ENCODE measurements at places on chromosomes 2 and 18. TPM values are rescaled to one million over a fixed set of nuclear protein-coding genes. Genes with fewer than 3 reads are reported as not detected.

MAL gene
- not detected for total RNA-seq

ERBB4 gene
- total RNA-seq = 43.8 TPM

UCN gene
- total RNA-seq = 2.4 TPM

NRP2 gene
- total RNA-seq = 6.3 TPM

EMILIN1 gene
- 1.1 TPM for total RNA-seq

PLA2R1 gene
- 1.7 TPM for total RNA-seq

CDH20 gene
- 0.65 TPM for total RNA-seq

DSG4 gene
- total RNA-seq = not detected

TUBA3D gene
- not detected for total RNA-seq

BCL11A gene
- 47.9 TPM for total RNA-seq

SESTD1 gene
- total RNA-seq = 108 TPM

ELP2 gene
- total RNA-seq = 111 TPM

C2orf72 gene
- total RNA-seq = 11.1 TPM

- no peaks in the 10 kb centered on the region for H3K36me3 ChIP-seq
- no peak for DNase-seq
- H3K27ac ChIP-seq = no peak overlapping the region
- peaks cover 2% of the 10 kb centered on the region for H3K4me1 ChIP-seq
- H3K27me3 ChIP-seq = peaks cover 9% of the 10 kb centered on the region
Measured at GRCh38 chr2:203730076-203730729, 23.8 kb downstream of the CD28 start.

GRCh38 chr2:102622646-102623045 lies 3.3 kb downstream of the SLC9A2 start:
- H3K27ac ChIP-seq = no peak overlapping the region
- H3K4me3 ChIP-seq = no peak overlapping the region
- no peak for DNase-seq
- peaks cover 12% of the 10 kb centered on the region for H3K4me1 ChIP-seq
- peaks cover 45% of the 10 kb centered on the region for H3K27me3 ChIP-seq
- H3K36me3 ChIP-seq = no peaks in the 10 kb centered on the region

GRCh38 chr18:78924786-78925540 lies 54.7 kb upstream of the SALL3 start:
- DNase-seq = no peak
- no peak overlapping the region for H3K4me3 ChIP-seq
- H3K27ac ChIP-seq = peak overlapping the region; percentile 22
- H3K36me3 ChIP-seq = no peaks in the 10 kb centered on the region
- no peaks in the 10 kb centered on the region for H3K4me1 ChIP-seq
- H3K27me3 ChIP-seq = no peaks in the 10 kb centered on the region

DNA sequence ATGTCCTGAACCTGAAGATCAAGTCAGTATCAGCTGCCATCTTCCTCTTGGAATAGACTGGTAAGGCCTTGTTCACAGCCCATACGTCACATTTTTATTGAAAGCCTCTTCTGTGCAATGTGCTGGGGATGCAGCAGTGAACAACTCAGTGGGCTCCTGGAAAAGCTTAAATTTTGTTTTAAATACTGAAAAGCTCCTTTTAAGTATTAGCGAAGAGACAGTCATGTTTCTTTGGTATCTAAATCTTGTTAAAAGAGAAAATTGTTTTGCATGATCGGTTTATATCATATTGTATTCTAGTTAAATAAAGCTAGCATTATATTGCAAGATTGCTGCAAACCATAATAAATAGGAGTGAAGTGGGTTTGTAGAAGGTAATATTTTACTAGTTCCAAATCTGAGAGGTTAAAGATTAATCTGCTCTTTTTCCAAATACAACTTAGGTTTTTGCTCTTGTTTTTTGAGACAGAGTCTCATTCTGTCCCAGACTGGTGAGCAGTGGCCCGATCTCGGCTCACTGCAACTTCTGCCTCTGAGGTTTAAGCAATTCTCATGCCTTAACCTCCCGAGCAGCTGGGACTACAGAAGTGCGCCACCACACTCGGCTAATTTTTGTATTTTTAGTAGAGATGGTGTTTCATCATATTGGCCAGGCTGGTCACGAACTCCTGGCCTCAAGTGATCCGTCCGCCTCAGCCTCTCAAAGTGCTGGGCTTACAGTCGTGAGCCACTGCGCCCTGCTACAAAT lies 1.6 kb upstream of the RMDN2 start:
- H3K27me3 ChIP-seq = no peaks in the 10 kb centered on the region
- H3K4me3 ChIP-seq = peak overlapping the region; percentile 81
- H3K27ac ChIP-seq = no peak overlapping the region

DNA sequence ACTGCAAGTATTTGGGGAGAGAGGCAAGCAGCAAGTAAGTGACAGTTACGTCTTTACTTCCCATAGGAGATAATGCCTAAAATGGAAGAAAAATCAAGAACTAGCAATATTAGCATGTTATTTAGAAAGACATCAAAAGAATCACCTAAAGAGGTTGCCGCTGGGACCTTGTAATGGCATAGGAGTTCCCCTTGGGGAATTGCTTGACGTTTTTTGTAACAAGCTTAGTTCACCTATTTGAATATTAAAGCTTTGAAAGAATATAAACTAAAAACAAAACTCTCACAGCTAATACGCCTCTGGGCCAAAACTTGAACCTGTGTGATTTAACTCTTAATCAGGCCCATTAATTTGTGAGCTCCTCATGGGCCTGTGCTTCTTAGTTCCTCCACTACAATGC lies 89.0 kb downstream of the AAK1 start:
- no peak overlapping the region for H3K27ac ChIP-seq
- peaks cover 5% of the 10 kb centered on the region for H3K4me1 ChIP-seq
- no peaks in the 10 kb centered on the region for H3K27me3 ChIP-seq
- no peak for DNase-seq
- H3K4me3 ChIP-seq = no peak overlapping the region
- peaks cover 3% of the 10 kb centered on the region for H3K36me3 ChIP-seq

DNA sequence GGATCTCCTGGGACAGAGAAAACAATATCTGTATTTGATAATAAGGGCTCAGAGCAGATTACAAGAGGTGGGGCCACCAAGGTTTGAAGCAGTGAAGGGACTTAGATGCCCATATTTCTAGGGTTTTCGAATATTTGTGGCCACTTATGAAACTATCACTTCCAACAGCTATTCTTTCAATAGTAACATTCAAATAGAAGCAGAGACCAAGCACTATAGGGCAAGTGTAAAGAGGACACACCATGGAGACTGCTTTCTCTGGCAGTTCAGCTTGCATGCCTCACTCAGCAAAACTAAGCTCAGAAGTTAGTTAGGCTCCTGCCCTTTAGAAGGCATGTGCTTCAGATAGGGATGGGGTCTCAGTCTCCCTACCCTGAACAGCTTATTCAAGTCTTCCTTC lies 10.3 kb downstream of the PSTPIP2 start:
- H3K27ac ChIP-seq = no peak overlapping the region
- H3K36me3 ChIP-seq = no peaks in the 10 kb centered on the region
- H3K4me1 ChIP-seq = no peaks in the 10 kb centered on the region
- no peaks in the 10 kb centered on the region for H3K27me3 ChIP-seq

DNA sequence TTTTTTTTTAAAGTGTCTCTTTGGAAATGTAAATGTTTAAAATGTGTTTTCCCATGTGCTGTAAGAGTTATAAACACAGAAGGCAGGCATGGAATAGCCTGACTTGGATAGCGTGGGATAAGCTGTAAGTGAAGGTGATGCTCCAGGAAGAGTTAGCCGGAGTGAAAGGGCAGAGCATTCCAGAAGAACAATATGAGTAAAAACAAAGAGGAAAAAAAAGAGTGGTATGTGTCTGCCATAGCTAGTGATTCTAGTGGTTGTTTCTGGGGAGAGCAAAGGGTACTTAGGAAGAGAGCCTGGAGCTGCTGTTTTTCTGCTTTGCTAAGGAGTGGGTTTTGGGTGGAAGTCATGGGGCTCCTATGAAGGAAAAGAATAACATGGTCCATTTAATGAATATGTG lies 126.9 kb upstream of the DLGAP1 start:
- H3K36me3 ChIP-seq = no peaks in the 10 kb centered on the region
- H3K4me3 ChIP-seq = no peak overlapping the region
- DNase-seq = no peak
- no peak overlapping the region for H3K27ac ChIP-seq

DNA sequence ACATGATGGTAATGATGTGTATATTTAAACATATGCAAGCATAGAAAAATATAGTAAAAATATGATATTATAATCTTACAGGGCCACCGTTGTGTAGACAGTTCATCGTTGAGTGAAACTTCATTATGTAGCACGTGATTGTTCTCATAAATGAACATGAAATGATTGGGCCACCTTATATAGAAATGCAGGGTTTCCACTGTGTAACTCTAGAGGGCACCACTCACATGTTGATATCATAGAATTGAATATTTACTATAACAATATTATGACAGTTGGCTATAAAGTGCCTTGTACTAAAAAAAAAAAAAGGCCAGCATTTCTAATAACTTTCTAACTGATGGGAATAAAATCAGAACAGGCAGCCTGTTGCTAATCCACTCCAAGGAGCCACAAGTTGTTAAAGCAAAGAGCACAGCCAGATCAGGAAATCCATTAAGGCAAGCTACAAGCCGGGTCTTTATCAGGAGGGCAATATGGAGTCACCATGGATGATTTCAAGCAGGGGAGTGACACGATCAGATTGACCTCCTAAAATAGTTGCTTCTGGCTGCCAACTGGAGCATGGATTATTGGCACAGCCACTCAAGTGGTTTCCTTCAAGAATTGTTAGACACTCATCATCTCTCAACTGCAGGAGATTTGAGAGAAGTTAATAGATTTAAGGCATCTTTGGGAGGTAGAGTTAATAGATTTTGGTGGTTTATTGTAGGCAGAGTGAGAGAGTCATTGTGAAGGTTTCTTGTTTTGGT lies 16.7 kb downstream of the IL1F10 start:
- H3K4me1 ChIP-seq = no peaks in the 10 kb centered on the region
- no peak overlapping the region for H3K27ac ChIP-seq
- H3K4me3 ChIP-seq = no peak overlapping the region
- no peaks in the 10 kb centered on the region for H3K36me3 ChIP-seq
- H3K27me3 ChIP-seq = peaks cover 18% of the 10 kb centered on the region

DNA sequence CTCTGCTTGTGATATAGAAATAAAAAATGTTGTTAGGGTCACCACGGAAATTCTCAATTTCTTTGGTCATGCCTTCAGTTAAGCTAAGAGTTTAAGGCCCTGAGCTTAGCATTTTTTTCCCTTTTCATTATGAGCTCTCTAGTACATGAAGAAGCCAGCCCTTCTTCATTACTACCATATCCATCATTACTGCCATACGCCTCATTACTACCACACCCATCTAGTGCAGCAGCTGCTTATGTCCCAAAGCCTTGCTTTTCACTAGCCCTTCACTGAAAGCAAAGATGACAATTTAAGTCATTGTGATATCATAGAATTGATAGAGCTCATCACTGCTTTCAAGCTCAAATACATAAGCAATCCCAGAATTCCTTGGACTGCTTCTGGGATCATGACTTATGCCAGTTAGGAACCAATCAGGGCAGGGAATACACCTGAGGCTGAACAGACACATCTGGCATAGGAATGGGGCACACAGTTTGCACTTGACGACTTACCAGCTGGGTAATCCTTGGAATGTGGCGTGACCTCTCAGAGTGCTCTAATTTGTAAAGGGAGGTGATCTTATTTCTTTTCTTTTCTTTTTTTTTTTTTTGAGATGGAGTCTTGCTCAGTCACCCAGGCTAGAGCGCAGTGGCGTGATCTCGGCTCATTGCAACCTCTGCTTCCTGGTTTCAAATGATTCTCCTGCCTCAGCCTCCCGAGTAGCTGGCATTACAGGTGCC lies 40.3 kb downstream of the SOWAHC start:
- no peak for DNase-seq
- no peaks in the 10 kb centered on the region for H3K36me3 ChIP-seq
- no peak overlapping the region for H3K27ac ChIP-seq
- no peak overlapping the region for H3K4me3 ChIP-seq
- no peaks in the 10 kb centered on the region for H3K27me3 ChIP-seq

DNA sequence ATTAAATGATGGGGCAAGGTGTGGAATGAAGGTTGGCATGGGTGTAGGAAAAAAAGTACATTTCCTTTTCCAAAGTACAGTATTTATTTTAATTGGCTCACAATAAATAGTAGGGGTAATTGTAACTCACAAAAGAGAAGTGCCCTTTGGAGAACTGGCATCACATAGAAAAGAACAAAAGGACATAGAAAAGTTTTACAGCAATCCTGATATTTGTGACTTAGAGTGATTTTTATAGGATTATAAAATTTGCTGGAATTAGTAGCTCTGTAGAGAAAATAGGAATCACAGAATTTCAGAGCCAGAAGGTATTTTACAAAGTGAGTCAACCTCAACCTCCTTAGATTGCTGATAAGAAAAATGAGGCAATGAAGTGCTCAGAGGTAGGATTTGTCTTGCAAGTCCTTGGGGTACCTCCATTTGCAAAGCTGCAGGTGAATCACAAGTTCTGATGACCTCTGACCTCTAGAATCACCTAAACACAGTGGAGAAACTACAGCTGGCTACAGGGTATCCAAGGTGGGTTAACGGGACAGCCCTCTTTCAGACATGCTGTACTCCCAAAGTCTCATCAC lies 133.6 kb downstream of the SOCS6 start:
- DNase-seq = no peak
- no peak overlapping the region for H3K27ac ChIP-seq

DNA sequence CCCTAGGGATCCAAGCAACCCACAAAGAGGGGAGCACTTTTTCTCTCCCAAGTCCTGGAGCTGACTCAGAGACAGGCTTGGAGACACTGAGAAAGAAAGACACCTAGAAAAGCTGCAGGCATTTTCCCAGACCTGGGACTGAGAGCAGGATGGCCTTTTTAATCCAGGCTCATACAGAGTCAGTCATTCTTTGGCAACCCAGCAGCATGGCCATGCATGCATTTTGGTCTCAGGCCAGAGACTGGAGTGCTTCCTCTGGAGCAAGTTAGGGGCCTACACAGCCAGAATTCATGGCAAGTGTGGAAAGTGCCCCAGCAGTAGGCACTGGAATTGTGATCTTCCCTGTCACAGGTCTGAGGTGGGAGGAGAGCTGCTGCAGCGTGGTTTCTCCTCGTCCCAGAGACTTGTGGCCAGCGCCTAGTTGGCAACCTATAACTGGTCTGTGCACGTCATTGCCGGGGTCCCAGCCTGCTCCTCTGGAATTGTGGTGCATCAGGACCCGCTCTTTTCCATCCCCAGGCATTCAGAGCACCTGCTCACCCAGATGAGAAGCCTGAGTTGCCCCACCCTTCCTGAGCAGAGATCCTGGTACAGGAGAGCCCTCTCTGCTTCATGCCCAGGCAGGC lies 231.9 kb upstream of the RAB6C start:
- H3K36me3 ChIP-seq = peaks cover 2% of the 10 kb centered on the region
- no peak overlapping the region for H3K27ac ChIP-seq
- H3K4me1 ChIP-seq = peaks cover 8% of the 10 kb centered on the region
- H3K4me3 ChIP-seq = no peak overlapping the region
- peaks cover 11% of the 10 kb centered on the region for H3K27me3 ChIP-seq
- no peak for DNase-seq

- no peak overlapping the region for H3K27ac ChIP-seq
- no peak overlapping the region for H3K4me3 ChIP-seq
- H3K27me3 ChIP-seq = no peaks in the 10 kb centered on the region
- no peaks in the 10 kb centered on the region for H3K36me3 ChIP-seq
- H3K4me1 ChIP-seq = no peaks in the 10 kb centered on the region
Measured at GRCh38 chr18:69948919-69949537, 1.4 kb upstream of the CD226 start.

GRCh38 chr2:76839826-76840225 lies 682.4 kb downstream of the LRRTM4 start:
- no peak overlapping the region for H3K27ac ChIP-seq
- no peak overlapping the region for H3K4me3 ChIP-seq
- H3K36me3 ChIP-seq = no peaks in the 10 kb centered on the region
- no peak for DNase-seq
- no peaks in the 10 kb centered on the region for H3K4me1 ChIP-seq

Data from progenitor cell of endocrine pancreas (in vitro differentiated cells).